ENCODE measurements at places on chromosomes 3 and 15. TPM values are rescaled to one million over a fixed set of nuclear protein-coding genes. Genes with fewer than 3 reads are reported as not detected.
A peak's percentile ranks its signal among the peaks of the same experiment; 100 is the strongest.

P2RY1 gene
- total RNA-seq, result not detected

WDR72 gene
- total RNA-seq, result 0.60 TPM

SMCO1 gene
- not detected for total RNA-seq

FAM107A gene
- not detected for total RNA-seq

CYP1A2 gene
- not detected for total RNA-seq

CAMKV gene
- total RNA-seq, result 0.13 TPM

SLC12A1 gene
- total RNA-seq, result not detected

CHRM5 gene
- total RNA-seq, result not detected

ITIH3 gene
- total RNA-seq, result 105 TPM

TNK2 gene
- 3.5 TPM for total RNA-seq

DNA sequence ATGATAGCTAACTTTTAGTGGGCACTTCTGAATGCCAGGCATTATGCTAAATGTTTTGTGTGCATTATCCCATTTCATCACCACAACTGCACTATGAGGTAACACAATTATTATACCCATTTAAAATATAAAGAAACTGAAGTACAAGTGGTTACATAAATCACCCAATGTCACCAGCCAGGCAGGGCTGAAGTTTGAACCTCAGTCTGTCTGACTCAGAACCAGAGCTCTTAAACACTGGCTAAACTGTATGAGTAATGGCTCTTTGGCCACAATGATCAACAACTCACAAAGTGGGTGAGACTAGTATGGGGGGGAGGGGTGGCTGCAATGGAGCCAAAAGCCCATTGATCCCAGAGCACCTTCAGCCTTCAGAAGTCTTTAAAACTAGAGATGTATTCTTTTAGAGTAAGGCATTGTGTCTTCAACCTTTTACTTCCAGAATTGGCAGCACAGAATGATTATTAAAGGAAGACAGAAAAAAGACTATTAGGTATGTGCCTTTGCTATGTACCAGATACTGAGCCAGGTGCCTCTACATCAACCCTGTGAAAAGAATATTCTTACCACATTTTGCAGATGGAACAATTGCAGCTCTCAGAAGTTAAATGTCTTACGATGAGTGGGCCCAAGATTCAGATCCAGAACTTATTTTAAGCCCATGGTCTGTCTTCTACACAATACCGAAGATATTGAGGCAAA is 166.9 kb downstream of the UACA start:
- H3K36me3 ChIP-seq, result no peaks in the 10 kb centered on the region
- DNase-seq, result peak; percentile 89
- H3K27ac ChIP-seq, result no peak overlapping the region
- H3K4me3 ChIP-seq, result no peak overlapping the region

DNA sequence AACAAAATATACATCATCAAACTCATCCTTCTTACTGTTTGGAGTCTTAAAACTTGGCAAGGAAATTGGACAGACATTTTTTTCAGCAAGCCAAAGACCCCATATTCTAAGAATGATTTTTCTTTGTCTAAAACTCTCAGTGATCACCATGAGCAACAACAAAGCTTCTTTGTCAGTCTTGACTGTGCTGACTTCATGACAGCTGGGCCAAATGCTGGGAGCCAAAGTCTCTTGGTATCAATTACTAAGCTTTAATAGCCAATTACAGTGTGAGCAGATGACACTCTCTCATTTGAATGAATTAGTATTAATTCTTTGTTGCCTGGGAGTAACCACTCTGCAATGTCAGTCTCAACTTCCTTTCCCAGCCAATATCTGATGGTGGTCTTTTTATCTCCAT is 48.1 kb upstream of the GK5 start:
- no peaks in the 10 kb centered on the region for H3K27me3 ChIP-seq
- no peak overlapping the region for H3K27ac ChIP-seq
- DNase-seq, result no peak
- no peaks in the 10 kb centered on the region for H3K36me3 ChIP-seq

GRCh38 chr3:55327131-55327920 is 159.8 kb downstream of the WNT5A start:
- H3K36me3 ChIP-seq, result no peaks in the 10 kb centered on the region
- no peaks in the 10 kb centered on the region for H3K4me1 ChIP-seq
- H3K27ac ChIP-seq, result no peak overlapping the region
- DNase-seq, result no peak
- no peak overlapping the region for H3K4me3 ChIP-seq

- DNase-seq, result peak; percentile 5
- H3K4me1 ChIP-seq, result peaks cover 9% of the 10 kb centered on the region
- H3K27ac ChIP-seq, result no peak overlapping the region
- H3K4me3 ChIP-seq, result no peak overlapping the region
- no peaks in the 10 kb centered on the region for H3K27me3 ChIP-seq
Measured at GRCh38 chr15:35764661-35765519, 218.9 kb upstream of the DPH6 start.

- H3K4me1 ChIP-seq, result peaks cover 25% of the 10 kb centered on the region
- H3K27me3 ChIP-seq, result no peaks in the 10 kb centered on the region
- no peak for DNase-seq
- no peak overlapping the region for H3K27ac ChIP-seq
Measured at GRCh38 chr15:40871749-40872617, 2.1 kb downstream of the RHOV start.

- no peak overlapping the region for H3K4me3 ChIP-seq
- DNase-seq, result no peak
- H3K4me1 ChIP-seq, result no peaks in the 10 kb centered on the region
- no peaks in the 10 kb centered on the region for H3K36me3 ChIP-seq
Measured at GRCh38 chr3:77038930-77039605, 831 bp upstream of the ROBO2 start.

- H3K27me3 ChIP-seq, result no peaks in the 10 kb centered on the region
- H3K4me3 ChIP-seq, result peak overlapping the region; percentile 90
- peaks cover 2% of the 10 kb centered on the region for H3K36me3 ChIP-seq
- no peak for DNase-seq
- peak overlapping the region; percentile 87 for H3K27ac ChIP-seq
Measured at GRCh38 chr15:92907896-92908712, 8.0 kb downstream of the CHD2 start.

GRCh38 chr15:59751552-59752413 is 62.7 kb upstream of the BNIP2 start:
- no peaks in the 10 kb centered on the region for H3K36me3 ChIP-seq
- no peaks in the 10 kb centered on the region for H3K27me3 ChIP-seq
- H3K4me3 ChIP-seq, result no peak overlapping the region
- H3K27ac ChIP-seq, result no peak overlapping the region
- no peaks in the 10 kb centered on the region for H3K4me1 ChIP-seq
- peak; percentile 11 for DNase-seq

DNA sequence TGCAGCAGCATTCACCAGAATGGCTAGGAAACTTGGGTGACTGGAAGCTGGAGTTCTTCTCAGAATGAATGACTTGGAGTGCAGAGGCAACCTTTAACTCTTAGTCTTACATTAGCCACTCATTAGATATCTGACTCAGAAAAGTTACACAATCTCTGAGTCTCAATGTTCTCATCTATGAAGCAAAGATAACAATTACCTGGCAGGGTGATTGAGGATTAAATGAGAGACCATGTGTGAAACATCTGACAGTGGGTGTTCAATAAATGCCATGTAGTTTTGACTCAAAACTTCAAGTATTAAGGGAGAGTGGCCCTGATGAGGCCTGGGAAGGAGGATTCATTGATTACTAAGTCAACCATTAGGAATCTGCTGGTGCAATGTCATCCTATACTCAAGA is 48.3 kb downstream of the MRPL3 start:
- no peaks in the 10 kb centered on the region for H3K4me1 ChIP-seq
- H3K36me3 ChIP-seq, result peaks cover 2% of the 10 kb centered on the region
- no peak overlapping the region for H3K4me3 ChIP-seq
- no peak for DNase-seq
- H3K27me3 ChIP-seq, result no peaks in the 10 kb centered on the region

DNA sequence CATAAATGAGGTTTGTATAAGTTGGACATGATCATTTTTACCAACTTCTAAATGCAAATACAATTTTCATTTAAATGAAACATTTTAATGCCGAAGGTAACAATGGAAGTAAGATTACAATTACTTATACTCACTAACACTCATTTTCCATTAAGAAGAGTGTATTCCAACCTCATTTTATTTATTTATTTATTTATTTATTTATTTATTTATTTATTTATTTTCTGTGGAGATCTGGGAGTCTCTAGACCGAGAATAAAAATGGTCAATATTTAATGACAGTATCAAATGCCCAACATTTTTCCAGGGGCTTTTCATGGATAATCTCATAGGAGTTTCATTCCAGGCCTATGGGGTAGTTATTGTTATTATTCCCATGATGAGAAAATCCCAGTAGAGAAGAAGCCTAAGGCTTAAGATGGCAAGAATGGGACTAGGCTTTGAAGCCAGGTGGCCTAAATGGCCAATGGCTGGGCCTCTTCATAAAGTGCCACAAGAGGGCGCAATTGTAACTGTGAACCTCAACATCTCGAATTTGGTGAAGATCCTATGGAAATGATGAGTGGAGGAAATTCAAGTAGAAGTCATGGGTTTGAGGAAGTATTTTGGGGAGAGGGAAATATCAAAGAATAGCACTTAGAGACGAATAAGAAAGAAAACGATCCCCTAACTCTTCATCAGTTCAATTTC is 21.3 kb downstream of the VGLL3 start:
- no peak overlapping the region for H3K27ac ChIP-seq
- H3K27me3 ChIP-seq, result no peaks in the 10 kb centered on the region
- H3K4me3 ChIP-seq, result no peak overlapping the region
- no peaks in the 10 kb centered on the region for H3K36me3 ChIP-seq
- no peaks in the 10 kb centered on the region for H3K4me1 ChIP-seq

DNA sequence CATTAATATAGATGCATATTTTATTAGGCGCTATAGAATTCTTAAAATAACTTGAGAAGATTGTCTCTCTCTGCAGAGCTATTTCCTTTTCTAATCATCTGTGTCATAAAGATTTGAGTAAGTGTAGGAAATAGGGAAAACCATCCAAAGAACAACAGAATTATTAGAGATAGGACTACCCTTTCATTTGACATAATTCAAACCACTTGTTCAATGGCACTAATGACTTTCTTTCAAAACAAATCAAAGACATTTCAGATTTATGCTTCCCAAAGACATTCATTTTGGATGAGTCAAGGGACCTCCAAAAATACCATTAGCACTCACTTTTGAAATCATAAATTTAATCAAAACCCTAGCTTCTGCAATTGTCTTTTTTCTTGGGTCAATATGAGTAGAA is 29.5 kb downstream of the PRICKLE2 start:
- H3K4me3 ChIP-seq, result no peak overlapping the region
- no peak for DNase-seq
- H3K4me1 ChIP-seq, result no peaks in the 10 kb centered on the region
- H3K27ac ChIP-seq, result no peak overlapping the region

DNA sequence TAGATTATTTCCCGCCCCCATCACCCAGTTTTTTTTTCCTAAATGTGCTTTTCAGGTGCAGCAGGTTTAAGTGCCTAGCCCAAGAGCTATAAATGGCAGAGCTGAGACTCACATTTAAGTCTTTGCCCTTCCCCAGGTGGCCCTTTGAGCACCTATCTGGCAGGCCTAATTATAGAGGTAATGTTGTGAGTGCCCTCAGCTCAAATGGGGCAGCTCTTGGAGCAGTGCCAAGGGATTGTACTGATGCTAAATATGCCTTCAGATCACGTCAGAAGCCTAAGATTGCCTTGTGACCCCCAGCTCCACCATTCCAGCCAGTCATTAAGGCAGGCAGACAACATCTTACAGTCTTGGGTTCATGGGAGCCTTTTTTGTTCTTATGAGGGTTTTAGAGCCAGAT is 159.5 kb downstream of the RPLP1 start:
- no peaks in the 10 kb centered on the region for H3K4me1 ChIP-seq
- no peak for DNase-seq
- no peak overlapping the region for H3K27ac ChIP-seq
- peaks cover 2% of the 10 kb centered on the region for H3K27me3 ChIP-seq
- no peak overlapping the region for H3K4me3 ChIP-seq
- no peaks in the 10 kb centered on the region for H3K36me3 ChIP-seq

- no peaks in the 10 kb centered on the region for H3K36me3 ChIP-seq
- peak overlapping the region; percentile 94 for H3K27ac ChIP-seq
- peak overlapping the region; percentile 73 for H3K4me3 ChIP-seq
- H3K4me1 ChIP-seq, result peaks cover 51% of the 10 kb centered on the region
- no peaks in the 10 kb centered on the region for H3K27me3 ChIP-seq
Measured at GRCh38 chr3:51982352-51982837, 940 bp upstream of the ACY1 start.

GRCh38 chr3:133881939-133882825 is 13.5 kb downstream of the RAB6B start:
- DNase-seq, result no peak
- H3K36me3 ChIP-seq, result no peaks in the 10 kb centered on the region
- H3K4me1 ChIP-seq, result no peaks in the 10 kb centered on the region
- no peak overlapping the region for H3K27ac ChIP-seq
- H3K4me3 ChIP-seq, result no peak overlapping the region
- peaks cover 1% of the 10 kb centered on the region for H3K27me3 ChIP-seq

DNA sequence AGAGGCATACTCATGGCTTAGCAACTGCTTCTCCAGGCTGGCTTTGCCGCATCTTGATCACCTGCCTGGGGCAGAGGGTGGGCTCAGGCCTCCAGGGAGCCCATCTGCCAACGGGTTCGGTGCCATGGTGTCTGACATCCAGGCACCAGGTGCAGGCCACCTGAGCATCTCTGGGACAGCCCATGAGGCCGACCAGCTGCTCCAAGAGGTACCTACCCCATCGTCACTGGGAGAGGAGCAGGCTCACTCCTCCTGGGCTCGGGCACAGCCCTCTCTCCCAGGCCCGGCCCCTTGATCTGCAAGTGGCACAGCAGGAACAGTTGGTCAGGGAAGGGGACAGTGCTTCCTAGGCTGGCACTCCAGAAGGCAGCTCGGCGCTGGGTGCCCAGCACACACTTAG is 21.9 kb downstream of the TPRA1 start:
- no peak overlapping the region for H3K4me3 ChIP-seq
- no peak overlapping the region for H3K27ac ChIP-seq
- H3K36me3 ChIP-seq, result peaks cover 19% of the 10 kb centered on the region
- no peak for DNase-seq

GRCh38 chr3:122186372-122186771 is 2.9 kb downstream of the CASR start:
- H3K36me3 ChIP-seq, result no peaks in the 10 kb centered on the region
- H3K4me1 ChIP-seq, result no peaks in the 10 kb centered on the region
- DNase-seq, result no peak
- H3K27me3 ChIP-seq, result peaks cover 24% of the 10 kb centered on the region

GRCh38 chr15:65094294-65094995 is 17.9 kb downstream of the KBTBD13 start:
- H3K36me3 ChIP-seq, result 0 out of 2 replicates have a peak, but pooled peaks cover 3% of the 10 kb centered on the region
- H3K4me3 ChIP-seq, result no peak overlapping the region
- H3K27me3 ChIP-seq, result no peaks in the 10 kb centered on the region
- DNase-seq, result no peak
- H3K4me1 ChIP-seq, result peaks cover 38% of the 10 kb centered on the region

GRCh38 chr3:127206611-127207516 is 13.9 kb downstream of the PRR23E start:
- H3K27ac ChIP-seq, result no peak overlapping the region
- H3K4me1 ChIP-seq, result no peaks in the 10 kb centered on the region
- H3K27me3 ChIP-seq, result peaks cover 6% of the 10 kb centered on the region
- H3K4me3 ChIP-seq, result no peak overlapping the region

All from HepG2 (cell line).